ENCODE measurements at places on chromosomes 6 and 20. TPM values are rescaled to one million over a fixed set of nuclear protein-coding genes. Genes with fewer than 3 reads are reported as not detected.

The DDX43 gene
- 5.0 TPM for total RNA-seq

The TBX18 gene
- total RNA-seq, result 17.0 TPM

The TMEM244 gene
- total RNA-seq, result not detected

The TRERF1 gene
- total RNA-seq, result 3.9 TPM

The OTOR gene
- total RNA-seq, result not detected

The RAB44 gene
- total RNA-seq, result 0.29 TPM

The LY6G5B gene
- 6.2 TPM for total RNA-seq

The CALHM4 gene
- not detected for total RNA-seq

The SLC32A1 gene
- not detected for total RNA-seq

The NFKBIE gene
- 4.0 TPM for total RNA-seq

The SLC22A1 gene
- 1.3 TPM for total RNA-seq

The MEP1A gene
- total RNA-seq, result not detected

The MROH8 gene
- total RNA-seq, result 2.8 TPM

The LHFPL5 gene
- not detected for total RNA-seq

The ZNF322 gene
- 12.6 TPM for total RNA-seq

The HLA-G gene
- total RNA-seq, result not detected

The DDO gene
- 4.7 TPM for total RNA-seq

The BTN2A1 gene
- total RNA-seq, result 14.1 TPM

The SUMO4 gene
- 3.0 TPM for total RNA-seq

The CDS2 gene
- total RNA-seq, result 29.2 TPM

The CLPSL2 gene
- total RNA-seq, result not detected

The SLC13A3 gene
- 1.3 TPM for total RNA-seq

The BTN1A1 gene
- total RNA-seq, result not detected

The TOX2 gene
- 0.44 TPM for total RNA-seq

The RBPJL gene
- not detected for total RNA-seq

The OCSTAMP gene
- total RNA-seq, result not detected
